ENCODE measurements at places on chromosomes 2 and 18.
A peak's percentile ranks its signal among the peaks of the same experiment; 100 is the strongest.

DNA sequence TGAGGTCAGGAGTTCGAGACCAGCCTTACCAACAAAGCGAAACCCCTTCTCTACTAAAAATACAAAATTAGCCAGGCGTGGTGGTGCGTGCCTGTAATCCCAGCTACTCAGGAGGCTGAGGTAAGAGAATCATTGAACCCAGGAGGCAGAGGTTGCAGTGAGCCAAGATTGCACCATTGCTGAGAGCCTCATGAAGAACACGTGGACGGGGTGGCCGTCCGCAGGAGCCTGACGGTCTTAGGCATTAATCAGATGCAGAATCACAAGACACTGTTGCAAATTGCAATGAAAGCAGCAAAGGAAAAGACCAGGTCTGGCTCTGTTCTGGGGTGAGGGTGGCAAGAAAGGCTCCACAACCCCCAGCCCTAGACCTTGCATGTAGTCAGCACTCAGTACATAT is 104.0 kb upstream of the SLC66A3 start:
- DNase-seq, result no peak

GRCh38 chr2:178282075-178282815 is 87.9 kb downstream of the OSBPL6 start:
- no peak for DNase-seq

- no peak for DNase-seq
Observed at GRCh38 chr2:241814393-241814642, 5.3 kb downstream of the NEU4 start.

GRCh38 chr18:32893915-32894314 is 121.1 kb upstream of the KLHL14 start:
- no peak for DNase-seq

- no peak for DNase-seq
Observed at GRCh38 chr2:23456881-23457760, 72.1 kb downstream of the KLHL29 start.

DNA sequence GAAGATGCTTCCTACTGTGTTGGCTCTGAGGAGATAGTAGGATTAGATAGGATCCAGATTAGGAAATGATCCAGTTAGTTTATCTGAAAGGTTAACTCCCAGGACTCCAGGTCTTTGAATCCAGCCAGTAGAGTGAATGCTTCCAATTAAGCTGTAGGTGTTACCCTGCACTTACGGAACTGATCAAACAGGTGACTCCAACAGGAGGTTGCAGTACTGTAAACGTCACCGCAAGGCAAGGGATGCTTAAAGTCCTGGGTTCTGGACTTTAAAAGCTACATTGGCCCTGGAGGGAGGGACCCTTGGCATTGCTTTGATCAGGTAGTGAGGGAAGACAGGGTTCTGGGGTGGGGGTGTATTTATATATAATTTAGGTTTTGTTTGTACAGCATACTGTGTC is 5.6 kb downstream of the LGALSL start:
- no peak for DNase-seq

DNA sequence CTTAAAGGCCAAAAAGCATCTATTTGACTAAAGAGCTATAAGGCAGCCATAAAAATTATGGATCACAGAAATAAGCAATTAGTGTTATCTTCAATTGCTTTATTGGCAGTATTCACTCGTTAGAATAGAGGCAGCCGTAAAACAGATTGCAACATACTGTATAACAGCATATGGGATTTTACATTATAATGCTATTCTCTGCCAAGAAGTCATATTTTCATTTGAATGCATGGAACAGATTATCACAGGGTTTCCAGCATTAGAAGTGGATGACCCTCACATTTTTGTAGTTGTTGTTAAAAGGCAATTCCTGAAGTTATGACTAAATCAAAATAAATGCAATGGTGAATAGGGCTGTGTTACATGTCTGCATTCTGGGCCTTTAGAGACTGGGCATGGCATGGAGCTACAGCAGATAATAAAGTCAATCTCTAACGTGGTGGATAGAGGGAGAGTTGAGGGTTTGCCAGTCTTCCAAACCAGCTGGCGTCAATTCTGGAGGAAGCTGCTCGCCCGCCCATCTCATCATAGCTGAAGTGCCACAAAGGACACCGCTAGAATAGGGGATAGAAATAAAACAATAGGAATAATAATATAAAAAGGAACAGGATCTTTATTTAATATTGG is 155.4 kb upstream of the VRK2 start:
- no peak for DNase-seq

DNA sequence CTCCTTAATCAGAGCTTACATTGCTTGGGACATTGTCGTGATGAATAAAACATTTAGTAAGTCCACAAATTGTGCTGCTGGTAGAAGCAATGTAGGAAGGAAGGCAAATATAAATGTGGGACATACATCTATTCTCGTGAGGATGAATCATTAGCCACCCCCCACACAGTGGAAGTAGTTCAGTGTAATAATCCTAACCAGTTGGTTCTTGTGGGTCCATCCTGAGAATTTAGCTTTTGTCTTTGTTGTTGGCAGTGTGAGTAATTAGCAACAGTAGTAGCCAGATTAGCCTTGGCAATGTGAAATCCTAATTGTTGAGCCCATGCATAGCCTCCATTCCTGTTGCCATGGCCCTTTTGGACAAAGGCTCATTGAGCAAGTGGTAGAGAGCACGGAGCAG is 532.1 kb downstream of the FBXO15 start:
- no peak for DNase-seq

DNA sequence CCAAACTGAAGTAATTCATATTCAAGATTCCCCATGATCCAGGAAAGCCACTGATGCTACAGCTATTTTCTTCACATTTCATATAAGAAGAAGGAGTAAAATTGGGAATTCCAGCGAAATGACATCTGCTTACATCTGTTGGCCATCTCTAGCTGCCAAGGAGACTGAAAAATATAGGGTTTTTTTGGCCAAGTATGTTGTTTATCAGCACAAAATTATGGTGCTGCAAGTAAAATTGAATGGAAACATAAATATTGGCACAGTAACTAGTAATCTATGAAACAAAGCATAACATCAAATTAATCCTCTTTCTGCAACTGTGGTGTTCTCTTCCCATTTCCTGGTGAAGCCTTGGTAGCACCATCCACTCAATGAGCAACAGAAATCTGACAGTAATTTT is 649.5 kb upstream of the ZNF804A start:
- no peak for DNase-seq

DNA sequence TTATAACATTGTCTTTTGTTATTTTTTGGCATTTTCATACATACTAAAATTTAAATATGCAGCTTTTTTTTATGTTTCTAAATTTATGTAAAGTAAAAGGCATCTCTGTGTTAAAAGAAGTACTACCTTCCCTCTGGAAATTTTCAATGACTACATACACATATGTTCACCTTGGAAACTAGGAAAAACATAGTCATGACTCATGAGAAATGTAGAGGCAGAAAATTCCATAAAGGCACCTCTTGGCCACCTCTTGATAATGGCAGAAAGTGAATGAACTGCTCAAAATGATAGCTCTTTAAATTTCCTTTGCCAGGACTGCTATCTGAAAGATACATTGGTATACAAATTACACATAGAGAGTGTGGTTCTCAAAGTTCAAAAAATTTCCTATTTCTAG is 889.1 kb upstream of the ZEB2 start:
- no peak for DNase-seq

GRCh38 chr18:75261430-75262223 is 51.0 kb downstream of the TSHZ1 start:
- peak; percentile 69 for DNase-seq

- no peak for DNase-seq
Observed at GRCh38 chr18:5395860-5396448, 100.4 kb upstream of the ZBTB14 start.

DNA sequence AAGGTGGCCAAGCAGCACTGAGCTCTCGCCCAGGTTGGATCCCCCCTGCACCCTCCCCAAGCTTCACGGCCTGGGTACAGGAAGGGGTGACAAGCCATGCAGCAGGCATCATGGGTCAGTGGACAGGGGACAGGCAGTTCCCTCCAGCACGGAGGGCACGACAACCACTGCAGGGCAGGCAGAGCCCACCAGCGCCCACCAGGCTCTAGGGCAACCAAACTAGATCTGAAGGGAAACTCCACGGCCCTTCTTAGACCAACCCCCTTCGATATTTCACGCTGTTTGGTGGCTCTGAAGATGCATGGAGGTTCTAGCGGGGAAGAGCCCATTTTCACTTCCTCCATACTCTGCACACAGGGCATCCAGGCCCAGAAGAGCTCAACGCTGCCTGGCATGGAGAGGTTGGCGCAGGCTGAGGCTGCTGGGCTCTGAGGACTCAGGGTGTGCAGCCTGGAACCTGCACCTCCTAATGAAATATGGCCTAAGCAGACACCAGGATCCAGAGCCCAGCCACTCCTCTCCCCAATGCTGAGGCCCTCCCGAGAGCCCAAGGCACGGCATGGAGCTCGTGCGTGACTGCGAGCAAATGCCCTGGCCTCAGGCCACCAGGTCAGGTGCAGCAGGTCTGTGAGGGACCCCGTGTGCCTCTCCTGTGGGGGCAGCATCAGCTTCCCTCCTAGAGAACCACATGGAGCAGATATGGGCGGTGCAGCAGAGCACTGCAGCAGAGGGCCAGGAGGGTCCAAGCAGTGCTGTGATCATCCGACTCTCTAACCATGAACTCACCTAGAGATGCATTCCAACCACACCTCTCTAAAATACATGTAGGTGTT is 8.7 kb upstream of the MTERF4 start:
- DNase-seq, result no peak

DNA sequence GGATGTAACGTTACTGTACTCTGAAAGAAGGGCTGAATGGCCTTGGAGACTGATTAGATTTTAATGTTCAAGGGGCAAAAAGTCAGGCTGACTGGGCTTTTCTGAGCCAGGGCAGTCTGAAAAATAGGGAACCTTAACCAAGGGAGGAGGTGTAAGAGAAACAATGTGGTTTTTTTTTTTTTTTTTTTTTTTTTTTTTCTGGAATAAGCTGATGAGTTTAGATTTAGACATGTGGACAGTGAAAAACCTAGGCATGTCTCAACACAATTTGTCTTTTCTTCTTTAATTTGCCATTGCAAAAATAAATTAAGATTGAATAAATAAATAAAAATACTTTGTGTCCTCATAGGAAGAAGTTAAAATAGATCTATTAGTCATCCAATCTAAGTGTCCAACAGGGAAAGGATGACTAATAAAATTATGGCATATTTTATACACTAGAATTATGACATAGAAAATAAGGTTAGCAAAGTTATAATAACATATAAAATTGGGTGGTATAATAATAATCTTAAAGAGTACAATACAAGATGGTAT is 237.6 kb upstream of the TRIB2 start:
- DNase-seq, result no peak

DNA sequence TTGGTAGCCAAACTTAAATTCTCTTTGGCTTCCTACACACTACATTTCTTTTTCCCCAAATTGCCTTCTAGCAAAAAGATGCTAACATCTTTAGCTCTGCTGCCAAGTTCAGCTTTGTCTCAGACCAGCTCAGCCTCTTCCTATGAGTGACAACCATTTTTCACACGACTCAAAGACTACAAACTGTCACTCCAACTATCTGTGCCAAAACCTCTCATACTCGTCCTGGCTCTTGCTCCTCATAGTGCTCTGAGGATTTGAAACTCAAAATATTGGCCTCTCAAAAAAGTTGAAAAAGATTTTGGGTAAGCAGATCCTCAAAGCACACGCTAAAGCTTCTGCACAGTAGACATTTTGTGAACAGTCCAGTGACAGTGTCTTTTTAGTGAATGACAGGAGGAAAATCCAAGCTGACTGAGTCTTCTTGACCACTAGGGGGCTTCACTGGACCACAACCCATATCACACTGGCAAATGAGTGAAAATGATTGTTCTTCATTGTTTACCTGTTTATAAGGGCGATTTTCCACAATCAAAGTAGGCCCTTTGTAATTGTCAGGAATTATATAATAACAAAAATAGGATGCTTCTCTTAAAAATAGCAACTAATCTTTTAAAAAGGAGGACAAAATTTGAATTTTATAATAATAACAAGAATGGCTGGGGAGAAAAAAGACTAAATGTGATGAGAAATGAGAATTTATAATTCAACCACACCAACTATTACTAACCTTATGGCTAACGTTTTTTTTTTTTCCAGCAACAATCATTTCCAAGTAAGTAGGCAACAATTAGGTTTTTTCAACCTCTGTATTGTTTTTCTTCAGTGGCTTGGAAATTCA is 85.5 kb upstream of the PGAP1 start:
- peak; percentile 49 for DNase-seq

DNA sequence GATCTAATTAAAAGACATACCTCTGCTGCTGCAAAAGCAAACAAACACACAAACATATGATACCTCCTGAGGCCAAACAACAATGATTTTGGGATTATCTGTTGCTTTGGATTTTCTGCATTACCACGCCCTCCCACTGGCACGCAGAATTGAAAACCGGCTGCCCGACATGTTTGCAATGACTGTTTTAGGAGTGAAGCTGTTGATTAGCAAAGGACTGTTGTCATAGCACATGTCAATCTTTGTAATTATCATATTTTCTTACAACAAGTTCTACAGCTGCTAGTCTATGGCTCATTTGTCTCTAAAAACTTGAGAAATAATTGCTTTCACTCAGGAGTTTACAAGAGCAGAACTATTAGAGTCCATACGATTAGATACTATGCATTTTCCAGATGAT is 94.4 kb upstream of the MEIS1 start:
- no peak for DNase-seq

- no peak for DNase-seq
Observed at GRCh38 chr2:181446985-181447384, 10.2 kb upstream of the ITGA4 start.

- DNase-seq, result no peak
Observed at GRCh38 chr2:119485336-119486110, 38.8 kb downstream of the SCTR start.
